ENCODE measurements at places on chromosomes 13 and 19.

- no peak for DNase-seq
These were observed 71.4 kb downstream of the SLC15A1 start for GRCh38 chr13:98681049-98681448.

GRCh38 chr19:55391702-55392615 is 6.2 kb downstream of the RPL28 start:
- DNase-seq: no peak

DNA sequence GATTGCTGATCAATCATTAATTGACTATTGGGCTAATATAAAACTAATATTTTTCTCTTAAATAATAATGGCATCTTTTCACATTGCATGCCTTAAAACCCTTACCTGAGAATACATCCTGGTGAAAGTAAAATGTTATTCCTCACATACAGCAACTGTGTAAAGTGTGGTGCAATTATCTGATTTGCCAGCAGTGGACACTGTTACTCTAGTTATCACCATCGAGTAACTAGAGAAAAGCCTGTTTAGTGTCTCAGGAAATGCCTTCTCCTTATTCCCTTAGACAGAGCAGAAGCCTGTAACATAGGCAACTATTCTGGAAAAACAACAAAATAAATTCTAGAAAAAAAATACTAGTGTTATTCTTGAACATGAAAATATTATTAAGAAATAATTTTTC is 459.8 kb downstream of the FGF14 start:
- DNase-seq: no peak

- no peak for DNase-seq
These were observed 10.3 kb upstream of the MYCBP2 start for GRCh38 chr13:77337159-77337558.

- no peak for DNase-seq
These were observed 361.0 kb downstream of the FGF14 start for GRCh38 chr13:102040812-102041211.

DNA sequence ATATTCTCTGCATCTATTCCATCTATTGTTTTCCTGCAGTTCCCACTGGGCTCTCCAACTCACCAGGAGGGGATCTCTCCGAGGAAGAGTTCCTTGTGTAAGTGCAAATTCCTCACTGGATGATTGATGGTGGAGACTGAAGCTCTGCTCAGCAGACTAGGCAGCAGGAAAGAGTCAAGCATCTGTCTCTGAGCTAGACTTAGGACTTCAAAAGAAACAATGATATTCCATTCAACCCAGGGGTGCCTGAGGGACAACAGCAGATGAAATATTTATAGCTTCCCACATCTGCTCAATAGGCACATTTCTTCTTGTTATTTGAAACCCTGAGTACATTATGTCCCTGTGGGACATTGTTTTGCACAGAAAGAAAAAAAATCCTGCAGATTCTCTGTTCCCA is at the start of the genes OR7A5 and OR7C1:
Gene OR7A5 (minus strand): TSS at position 175 of the 400 bp plus-strand sequence. CDS start 6,944 bp downstream, outside the sequence.
Gene OR7C1 (minus strand): TSS at position 175 of the 400 bp plus-strand sequence. CDS start 35,049 bp downstream, outside the sequence.
- no peak for DNase-seq

DNA sequence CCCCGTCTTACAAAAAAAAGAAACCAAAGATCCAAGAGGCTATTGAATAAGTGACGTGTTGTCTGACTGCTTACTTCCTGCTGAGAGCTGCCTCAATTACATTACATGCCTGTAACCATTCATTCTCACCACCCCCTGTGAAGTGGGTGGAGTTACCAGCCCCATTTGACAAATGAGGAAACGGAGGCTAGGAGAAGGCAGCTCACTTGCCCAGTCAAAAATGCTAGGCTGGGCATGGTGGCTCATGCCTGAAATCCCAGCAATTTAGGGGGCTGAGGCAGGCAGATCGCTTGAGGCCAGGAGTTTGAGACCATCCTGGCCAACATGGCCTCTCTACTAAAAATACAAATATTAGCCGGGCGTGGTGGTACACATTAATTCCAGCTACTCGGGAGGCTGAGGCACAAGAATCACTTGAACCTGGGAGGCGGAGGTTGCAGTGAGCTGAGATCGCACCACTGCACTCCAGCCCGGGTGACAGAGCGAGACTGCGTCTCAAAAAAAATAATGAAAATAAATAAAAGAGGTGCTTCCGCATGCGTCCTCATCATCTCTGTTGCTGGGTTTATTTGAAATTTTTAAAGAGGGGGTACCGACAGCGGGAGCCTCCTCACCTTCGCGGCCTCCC is 499 bp downstream of the LSM7 start:
- DNase-seq: no peak

- DNase-seq: no peak
These were observed 6.7 kb upstream of the RANBP3 start for GRCh38 chr19:5984600-5984999.

DNA sequence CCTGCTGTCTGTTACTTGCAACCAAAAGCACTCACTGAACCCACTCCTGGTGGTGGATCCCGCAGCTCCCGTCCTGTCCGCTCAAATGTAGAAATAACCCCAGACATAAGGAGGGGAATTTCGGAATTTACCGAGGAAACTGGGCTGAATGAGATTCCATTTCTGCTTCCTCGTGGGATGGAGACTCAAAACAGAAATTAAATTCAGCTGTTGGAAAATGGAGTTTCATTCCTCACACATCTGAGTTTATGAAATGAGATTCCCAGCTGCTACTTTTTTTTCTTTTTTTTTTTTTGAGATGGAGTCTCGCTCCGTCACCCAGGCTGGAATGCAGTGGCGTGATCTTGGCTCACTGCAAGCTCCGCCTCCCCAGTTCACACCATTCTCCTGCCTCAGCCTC is 44.3 kb downstream of the COLGALT1 start:
- DNase-seq: no peak

DNA sequence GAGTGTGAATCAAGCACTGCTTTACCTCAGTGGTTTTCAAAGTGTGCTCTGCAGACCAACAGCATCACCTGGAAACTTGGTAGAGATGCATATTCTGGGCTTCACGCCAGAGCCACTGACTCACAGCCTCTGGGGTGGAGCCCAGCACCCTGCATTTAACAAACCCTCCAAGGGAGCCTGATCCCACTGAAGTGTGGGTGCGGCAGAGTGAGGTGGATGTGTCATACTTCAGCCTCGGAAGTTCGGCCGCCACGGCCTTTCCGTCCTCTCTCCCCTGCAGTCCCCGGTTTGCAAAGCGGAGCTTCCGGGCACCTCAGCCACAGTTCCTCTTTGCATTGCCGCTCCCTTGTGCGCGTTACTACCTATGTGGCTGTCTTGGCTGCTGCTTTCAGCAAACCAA is 33.3 kb upstream of the MICU2 start:
- no peak for DNase-seq

GRCh38 chr19:9945319-9945966 is 9.1 kb upstream of the OLFM2 start:
- no peak for DNase-seq

DNA sequence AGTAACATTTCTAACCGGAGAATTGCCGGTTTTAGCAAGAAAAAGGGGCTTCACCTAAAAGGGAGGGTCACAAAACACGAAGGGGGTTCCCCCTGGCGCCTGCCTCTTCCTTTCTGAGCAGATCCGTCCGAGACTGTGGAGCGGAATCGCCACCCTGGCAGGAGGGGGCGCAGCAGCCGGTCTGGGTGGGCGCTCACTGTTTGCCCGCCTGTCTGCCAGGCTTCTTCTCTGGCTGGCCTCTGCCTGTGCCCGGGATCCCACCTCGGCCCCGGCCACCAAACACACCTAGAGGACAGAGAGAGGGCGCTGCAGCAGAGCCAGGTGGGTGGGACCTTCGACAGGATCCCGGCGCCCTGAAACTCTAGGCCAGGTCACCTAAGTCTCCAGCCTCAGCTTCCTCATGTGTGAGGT is 15.6 kb downstream of the LSM4 start:
- no peak for DNase-seq

GRCh38 chr13:45364876-45365557 is 24.0 kb upstream of the TPT1 start:
- DNase-seq: no peak

DNA sequence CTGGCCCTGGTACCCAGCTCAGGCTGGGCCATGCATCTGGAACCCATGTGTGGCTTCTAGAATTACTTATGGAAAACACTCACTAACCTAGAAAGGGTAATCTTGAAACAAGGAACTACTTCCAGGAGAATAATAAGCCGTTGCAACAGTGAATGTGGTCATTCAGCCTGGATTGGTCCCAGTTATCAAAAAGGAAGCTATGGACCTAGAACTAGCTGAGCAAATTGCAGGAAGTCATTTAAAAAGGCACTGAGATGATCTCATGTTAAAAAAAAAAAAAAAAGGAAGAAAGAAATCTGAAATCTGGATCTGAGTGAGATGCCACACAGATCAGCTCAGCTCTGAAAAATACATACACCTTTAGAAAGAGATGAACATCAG is 59.6 kb downstream of the DCT start:
- no peak for DNase-seq

DNA sequence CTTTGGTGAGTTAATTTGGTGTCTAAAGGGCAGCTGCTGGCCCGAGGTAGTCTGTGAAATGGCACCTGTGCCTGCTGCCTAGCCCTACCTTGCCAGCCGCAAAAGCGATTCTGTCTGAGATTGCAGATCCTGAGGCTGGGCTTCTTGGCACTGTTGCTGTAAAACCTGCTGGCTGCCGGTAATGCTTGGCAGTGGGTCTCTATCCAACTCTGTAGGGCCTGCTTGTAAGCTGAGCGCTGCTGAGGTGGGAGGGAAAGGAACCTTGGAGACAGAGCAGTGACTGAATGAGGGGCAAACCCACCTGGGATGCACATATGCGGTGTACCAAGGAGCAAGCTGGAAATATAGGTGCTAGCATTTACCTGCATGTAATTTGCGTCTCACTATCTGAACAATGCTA is 11.7 kb downstream of the LCP1 start:
- DNase-seq: no peak

GRCh38 chr13:36445278-36445677 is 13.0 kb downstream of the CCNA1 start:
- no peak for DNase-seq

DNA sequence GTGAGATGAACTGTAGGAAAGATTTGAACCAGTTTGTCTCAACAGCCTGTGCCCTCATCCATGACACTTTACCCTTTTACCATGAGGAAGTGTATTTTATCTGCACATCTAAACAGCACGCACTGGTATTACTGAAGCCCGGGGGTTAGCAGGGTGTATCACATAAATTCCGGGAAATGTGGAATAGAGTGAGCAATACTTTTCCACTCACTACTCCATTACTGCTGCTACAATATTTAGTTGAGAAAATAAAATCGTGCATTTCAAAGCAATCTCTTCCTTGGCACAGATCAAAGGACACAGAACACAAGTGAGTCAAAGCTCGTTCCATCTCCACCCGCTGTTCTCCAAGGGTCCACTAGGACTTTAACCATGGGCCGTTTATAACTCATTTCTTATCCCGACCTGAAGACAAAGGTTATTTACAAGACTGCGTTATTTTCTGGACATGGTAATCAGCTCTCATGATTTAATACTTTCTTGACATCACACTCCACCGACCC is 35.2 kb downstream of the STK24 start:
- DNase-seq: no peak

GRCh38 chr19:29807178-29807577 is 4.6 kb upstream of the CCNE1 start:
- no peak for DNase-seq

- no peak for DNase-seq
These were observed 380.8 kb downstream of the FOXO1 start for GRCh38 chr13:40285634-40286033.

DNA sequence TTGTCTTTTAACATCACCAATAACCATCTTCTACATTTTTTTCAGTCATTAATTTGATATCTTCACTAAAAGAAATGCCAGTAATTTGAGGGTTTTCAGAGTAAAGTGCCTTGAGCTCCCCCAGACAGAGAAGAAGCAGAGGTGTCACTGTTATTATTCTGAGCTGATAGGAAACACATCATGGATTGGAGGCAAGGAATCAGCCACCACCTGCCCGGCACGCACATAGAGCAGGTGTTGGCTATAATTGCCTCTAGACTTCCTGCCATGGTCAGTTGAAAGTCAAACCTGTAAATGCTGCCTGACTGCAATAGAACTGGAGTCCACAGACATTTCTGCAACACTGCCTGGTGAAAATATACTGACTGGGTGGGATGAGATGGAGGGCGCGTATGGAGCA is 776.6 kb downstream of the UQCRFS1 start:
- DNase-seq: no peak

- no peak for DNase-seq
These were observed 438.8 kb downstream of the EFNB2 start for GRCh38 chr13:106096661-106097092.

DNA sequence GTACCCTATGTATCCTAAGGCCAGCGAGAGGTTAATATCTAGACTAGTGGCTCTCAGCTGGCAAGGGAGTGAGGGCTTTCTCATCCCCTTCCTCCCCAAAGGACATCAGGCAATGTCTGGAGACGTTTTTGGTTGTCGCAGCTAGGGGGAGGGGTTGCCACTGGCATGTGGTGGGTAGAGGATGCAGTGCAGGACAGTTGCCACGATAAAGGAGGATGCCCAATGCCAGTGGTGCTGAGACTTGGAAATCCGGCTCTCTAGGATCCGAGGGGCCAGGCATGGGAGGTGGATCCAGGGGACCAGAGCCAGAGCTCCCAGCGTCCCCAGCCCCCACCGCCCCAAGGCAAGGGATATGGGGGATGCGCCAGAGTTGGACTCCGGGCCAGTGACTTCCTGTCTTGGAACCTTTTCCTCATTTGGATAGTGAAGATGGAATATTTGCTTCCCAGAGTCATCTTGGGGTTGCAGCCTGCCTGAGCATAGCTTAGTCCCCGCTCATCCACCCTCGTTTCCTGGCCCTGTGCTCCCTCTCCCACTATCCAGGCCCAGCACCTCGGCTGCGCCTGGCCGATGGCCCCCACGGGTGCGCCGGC is 4.9 kb downstream of the SSC5D start:
- DNase-seq: no peak

DNA sequence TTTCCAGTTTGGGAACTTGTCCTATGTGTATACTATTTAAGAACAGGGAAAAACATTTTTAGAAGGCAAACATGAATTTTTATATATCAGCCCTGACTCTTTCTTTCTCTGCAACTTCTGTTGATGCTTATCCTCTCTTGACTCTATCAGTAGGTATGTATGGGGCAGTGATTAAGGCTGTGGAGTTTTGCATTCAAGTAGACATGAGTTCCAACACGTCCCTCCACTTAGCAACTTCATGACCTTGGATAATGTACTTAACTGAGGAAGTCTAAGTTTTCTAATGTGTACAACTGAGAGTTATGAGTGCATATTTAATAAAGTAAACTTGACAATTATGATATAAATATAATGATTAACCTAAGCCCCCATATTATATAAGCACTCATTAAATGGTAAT is 414.6 kb downstream of the TDRD3 start:
- DNase-seq: no peak

GRCh38 chr19:11754663-11755062 is 12.1 kb upstream of the ZNF441 start:
- no peak for DNase-seq

GRCh38 chr19:38483016-38483630 is 49.6 kb downstream of the RYR1 start:
- no peak for DNase-seq

DNA sequence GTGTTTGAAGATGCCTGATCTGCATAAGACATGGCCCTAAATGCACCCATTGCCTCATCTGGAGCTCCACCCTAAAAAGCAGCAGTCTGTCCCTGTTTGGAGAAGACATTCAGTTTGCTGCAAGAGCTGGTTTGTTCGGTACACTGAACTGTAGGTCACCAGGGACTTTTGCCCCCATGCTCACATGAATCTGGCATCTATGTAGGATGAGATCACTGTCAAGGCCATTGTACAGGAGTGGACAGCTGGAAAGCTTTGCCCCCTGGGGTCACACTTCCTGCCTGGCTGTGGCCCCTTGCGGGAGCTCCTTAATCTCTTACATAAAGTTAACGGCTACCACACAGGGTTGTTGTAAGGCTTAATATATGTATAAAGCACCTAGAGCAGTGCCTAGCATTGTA is 73.0 kb downstream of the IPO5 start:
- no peak for DNase-seq

- DNase-seq: no peak
These were observed 44.4 kb downstream of the TSHZ3 start for GRCh38 chr19:31304831-31305312.
